ENCODE measurements at places on chromosomes 2 and 18. TPM values are rescaled to one million over a fixed set of nuclear protein-coding genes. Genes with fewer than 3 reads are reported as not detected.

DNA sequence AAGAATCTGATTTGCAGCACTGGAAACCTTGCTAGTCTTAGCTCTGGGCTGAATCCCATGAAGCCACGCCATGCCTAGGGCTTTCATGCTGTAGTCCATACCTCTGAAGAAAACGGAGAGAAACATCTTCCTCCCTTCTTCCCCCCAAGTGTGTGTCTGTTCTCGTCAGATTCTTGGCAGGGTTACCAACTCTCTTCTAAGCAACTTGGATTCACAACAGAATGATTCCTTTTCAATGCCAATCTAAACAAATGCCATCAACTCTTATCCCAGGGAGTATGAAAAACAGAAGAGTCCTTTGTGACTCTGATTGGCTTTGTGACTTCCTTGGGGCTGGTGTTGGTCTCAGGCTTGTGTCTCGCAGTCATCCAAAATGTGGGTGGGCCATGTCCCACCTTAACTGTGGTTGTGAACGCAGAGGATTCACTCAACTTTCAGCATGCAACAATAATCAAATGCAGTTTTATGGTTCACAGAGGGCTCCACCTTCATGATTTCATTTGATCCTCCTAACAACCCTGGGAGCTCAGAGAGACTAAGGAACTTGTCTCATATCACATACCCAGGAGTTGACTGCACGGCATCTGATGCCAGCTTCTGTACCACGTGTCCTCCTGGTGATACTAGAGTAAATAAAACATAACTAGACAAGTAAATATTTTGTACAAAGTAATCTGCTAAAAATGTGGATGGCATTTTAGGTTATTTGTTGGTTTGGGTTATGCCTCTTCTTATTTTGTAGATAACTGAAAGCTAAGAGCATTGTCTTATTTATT lies 186.0 kb upstream of the TNP1 start:
- DNase-seq: no peak

The DSG1 gene
- not detected for total RNA-seq

GRCh38 chr2:55519938-55520885 lies 694 bp downstream of the CFAP36 start:
- DNase-seq: peak; percentile 17

DNA sequence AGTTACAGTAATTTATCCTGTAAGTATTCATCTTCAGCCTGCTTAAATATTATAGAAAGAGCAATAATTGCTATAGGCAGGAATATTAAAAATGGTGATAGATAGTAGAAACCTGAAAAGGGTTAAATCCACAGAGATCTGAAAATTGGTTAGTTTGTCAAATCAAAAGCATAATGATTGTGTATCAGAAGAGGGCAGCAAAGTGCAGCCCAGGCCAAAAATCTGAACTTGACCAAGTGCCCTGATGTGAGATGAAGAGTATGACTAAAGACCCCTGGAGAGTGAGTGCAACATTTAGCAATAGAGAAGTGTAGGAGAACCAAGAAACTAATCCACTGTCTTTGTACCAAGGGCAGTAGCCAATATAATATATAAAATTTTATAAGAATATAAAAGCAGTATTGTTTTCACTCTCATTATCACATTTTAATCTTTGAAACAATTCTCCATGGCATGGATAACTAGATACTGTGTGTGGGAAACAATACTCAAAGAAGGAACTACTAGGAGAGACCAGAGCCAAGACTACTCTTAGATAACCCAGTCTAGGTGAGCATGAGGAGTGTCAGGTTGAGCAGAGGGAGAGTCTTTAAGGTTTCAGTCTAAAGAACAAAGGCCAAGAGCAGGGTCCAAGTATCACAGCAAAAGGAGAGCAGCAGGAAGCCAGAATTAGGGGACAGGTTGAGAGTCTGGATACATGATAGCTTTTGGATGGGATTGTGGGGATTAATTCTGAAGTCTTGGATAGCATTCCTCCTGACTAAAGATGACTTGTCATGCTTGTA lies 148.7 kb downstream of the CALCRL start:
- DNase-seq: no peak

- no peak for DNase-seq
Measured at GRCh38 chr18:55179425-55179824, 220.2 kb upstream of the CCDC68 start.

GRCh38 chr2:85505551-85506238 lies 33.3 kb upstream of the MAT2A start:
- DNase-seq: no peak
